SK-MEL-5 (cell line): ENCODE measurements at places on chromosomes 13 and 19.

DNA sequence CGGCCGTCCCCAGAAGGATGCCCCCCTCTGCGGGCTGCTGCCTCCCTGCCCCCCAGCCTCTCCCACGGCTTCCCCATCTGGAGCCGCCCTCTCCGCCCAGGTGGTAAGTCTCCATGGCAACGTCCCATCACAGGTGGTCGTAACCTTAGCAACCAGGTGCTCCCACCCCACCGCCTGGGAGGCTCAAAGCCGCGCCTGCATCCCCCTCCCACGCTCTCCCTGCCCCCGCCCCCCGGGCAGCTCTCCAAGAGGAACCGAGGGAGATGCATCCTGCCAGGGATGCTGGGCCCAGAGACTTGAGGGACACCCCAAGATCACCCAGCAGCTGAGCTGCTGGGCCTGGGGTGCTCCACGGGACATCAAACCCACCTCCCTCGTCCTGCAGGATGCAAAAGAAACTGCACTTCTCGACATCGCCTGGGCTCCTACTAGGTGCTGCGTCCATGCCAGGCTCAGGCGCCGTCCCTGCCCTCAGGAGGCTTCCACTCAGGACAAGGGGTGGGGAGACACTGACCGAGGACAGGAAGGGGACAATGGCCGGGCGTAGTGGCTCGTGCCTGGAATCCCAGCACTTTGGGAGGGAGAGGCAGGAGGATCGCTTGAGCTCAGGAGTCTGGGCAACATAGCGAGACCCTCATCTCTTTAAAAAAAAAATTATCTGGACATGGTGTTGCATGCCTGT is 5.0 kb upstream of the LINGO3 start:
- no peak for DNase-seq

DNA sequence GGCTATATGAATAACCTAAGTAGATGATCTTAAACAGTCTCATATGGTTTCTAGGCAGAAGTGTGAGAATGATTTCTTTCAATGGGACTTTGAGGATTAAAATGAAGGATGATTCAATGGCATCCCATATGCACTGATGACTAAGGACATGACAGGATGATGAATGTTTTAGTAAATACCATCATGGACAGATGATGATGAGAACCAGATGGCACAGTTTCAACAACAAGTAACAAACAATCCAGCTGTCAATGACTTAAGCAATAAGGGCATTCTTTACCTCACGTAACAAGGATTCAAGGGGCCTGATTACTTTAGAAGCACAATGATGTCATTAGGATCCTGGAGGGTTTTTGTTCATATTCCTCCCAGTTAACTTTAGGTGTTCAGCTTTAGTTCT is 2678.4 kb downstream of the PCDH9 start:
- DNase-seq = no peak

DNA sequence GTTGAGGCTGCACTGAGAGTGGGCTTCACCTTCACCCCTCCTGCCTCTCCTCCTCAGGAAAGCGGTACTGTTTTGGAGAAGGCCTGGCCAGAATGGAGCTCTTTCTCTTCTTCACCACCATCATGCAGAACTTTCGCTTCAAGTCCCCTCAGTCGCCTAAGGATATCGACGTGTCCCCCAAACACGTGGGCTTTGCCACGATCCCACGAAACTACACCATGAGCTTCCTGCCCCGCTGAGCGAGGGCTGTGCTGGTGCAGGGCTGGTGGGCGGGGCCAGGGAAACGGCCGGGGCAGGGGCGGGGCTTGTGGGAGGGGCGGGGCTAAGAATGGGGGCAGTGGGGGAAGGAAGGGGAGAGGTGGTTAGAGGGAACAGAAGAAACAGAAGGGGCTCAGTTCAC is 7.5 kb downstream of the CYP2A13 start:
- no peak for DNase-seq

- no peak for DNase-seq
Observed at GRCh38 chr13:50915565-50915964, 6.0 kb downstream of the RNASEH2B start.

DNA sequence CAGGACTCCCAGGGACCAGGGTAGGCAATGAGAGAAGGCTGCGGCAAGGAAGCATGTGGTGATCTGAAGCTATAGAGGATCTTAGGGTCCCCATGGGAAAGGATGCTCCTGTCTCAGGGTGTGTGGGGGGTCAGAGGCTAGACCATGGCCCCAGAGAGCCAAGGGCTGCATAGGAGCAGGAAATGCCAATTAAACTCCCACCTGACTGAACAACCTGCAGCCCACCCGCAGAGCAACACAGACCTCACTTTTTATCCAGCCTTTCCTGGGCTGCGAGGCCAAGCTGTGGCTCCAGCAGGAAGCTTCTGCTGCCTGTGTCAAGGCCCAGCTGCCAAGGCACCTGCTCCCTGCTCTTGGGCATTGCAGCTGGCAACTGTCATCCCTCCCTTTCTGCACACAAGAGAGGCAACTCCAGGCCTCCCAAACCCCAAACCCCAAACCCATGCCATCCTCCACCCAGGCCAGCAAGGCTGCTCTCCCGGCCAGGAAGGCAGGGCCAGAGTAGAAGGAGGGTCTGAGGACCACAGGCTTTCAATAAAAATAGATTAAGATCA is 290.1 kb downstream of the FOXO1 start:
- DNase-seq = no peak

- no peak for DNase-seq
Observed at GRCh38 chr19:47719047-47719859, 6.0 kb downstream of the EHD2 start.

DNA sequence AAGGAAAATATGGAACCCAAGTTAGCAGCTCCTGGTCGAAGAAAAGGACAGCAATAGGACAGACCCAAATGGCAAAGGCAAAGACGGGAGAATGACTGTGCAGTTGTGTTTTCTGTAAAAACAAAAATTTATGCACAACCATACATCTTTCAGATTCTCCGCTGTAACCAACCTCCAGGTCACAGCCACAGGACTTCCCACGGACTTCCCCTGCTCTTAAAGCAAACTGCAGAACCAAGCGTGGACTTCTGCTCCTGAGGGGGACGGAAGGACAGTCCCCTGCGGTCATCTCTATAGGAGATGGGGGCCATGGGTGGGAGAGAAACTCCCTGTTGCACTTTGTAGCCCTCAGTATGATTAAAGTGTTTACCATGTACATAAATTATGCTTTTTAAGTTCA is 2.5 kb downstream of the GRTP1 start:
- DNase-seq = no peak

DNA sequence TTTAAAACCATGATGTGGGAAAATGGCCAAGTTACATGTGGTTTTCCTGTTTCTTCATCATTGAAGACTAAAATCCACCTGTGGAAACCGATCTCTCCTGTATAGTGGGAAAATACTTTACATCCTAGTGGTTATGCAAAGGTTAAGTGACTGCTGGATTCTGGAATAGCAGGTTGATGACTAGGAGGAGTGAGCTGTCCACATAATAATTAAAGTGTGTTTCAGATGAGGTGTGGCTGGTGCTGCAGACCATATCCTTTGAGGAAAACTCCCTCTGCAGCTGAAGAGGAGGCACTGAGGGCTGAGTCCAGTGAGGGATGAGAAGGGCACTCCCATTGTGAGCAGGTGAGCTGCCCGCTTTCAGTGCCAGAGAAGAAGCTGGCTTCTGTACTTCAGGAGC is 43.2 kb downstream of the DCLK1 start:
- DNase-seq = no peak

GRCh38 chr13:44678197-44678596 is 102.1 kb upstream of the TSC22D1 start:
- DNase-seq = no peak

DNA sequence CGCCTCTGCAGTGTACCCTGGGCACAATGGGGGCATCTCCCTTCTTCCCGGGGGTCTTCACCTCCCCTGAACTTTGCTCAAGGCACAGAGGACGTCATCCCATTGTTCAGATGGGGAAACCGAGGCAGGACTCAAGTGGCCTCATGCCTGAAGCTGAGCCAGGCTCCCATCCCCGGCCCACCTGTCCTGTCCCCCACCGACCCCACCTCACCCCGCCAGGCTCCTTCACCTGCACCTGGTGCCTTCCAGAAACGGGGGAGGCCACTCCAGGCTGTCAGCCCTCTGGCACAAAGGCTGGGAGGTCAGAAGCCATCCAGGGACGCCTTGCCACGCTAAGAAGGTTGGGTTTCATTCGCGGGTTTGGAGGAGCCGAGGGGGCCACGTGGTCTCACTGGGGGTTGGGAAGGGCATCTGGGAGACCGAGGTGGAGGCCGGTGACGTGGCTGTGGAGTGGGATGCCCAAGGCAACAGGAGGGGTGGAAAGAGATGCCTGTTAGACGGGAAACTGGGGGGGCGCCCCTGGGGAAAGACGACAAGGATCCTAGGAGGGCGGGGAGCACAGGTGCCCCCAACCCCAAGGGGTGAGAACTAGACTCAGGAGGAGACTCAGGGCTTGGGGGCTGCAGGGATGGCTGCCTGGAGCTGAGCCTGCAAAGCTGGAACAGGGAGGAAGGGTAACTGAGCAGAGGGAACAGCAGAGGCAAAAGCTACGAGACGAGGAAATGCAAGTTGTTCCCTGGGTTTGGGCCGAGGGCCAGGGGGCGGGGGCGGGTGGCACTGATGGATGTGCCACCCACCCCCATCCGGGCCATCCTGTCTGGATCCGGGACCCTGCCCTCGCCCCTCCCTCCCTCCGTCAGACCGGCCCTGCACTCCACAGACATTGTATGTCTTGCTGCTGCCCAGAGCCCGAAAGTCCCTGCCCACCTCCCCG is 6.0 kb upstream of the TCF3 start:
- no peak for DNase-seq

- DNase-seq = no peak
Observed at GRCh38 chr13:71593566-71593965, 273.4 kb downstream of the DACH1 start.

DNA sequence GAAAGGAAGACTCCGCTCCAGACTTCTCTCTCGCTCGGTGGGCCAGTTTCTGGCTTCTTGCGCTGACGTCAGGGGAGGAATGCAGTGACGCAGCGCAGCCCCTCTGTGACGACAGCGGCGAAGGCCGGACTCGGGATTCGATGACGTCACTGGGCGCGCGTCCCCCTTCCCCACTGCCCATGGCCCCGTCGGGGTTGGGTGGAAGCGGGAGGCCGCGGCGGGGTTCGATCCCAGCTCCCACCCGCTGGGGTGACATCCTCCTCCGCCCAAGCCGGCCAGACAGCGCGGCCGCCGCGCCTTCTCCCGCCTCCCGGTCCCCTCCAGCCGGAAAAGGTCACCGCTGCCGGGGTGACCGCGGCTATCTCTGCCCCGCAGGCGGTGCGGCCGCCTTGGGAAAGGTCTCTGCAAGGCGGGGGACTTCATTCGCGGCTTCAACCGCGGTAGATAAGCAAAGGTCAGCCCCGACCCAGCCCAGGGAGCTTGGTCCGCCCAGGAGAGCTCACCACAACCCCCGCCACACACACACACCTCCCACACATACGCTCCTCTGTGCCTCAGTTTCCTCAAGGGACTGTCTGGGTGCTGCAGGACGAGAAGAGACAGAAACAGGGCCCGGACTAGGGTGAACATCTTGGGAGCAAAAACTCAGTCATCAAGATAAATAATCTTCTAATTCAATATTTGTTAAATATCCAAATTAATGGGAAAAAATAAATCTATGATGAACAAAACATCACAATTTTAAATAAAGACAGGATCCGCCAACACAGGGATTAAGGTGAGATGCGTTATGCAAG is 844 bp upstream of the RFX1 start:
- no peak for DNase-seq

- DNase-seq = no peak
Observed at GRCh38 chr13:113971471-113972231, 2.2 kb downstream of the C13orf46 start.

- no peak for DNase-seq
Observed at GRCh38 chr19:55579766-55580621, 654 bp downstream of the ZNF579 start.

DNA sequence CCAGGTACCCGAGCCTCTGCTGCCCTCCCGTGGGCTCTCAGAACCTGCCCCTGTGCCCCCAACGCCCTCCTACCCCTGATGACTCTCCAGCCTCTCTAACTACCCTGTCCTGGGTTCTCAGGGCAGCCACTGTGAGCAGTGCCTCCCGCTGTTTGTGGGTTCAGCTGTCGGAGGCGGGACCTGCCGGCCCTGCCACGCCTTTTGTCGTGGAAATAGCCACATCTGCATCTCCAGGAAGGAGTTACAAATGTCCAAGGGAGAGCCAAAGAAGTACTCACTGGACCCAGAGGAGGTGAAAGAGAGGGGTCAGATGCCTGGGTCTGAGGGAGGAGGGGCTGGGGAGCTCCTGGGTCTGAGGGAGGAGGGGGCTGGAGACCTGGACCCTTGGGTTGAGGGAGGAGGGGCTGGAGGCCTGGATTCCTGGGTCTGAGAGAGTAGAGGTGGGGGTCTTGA is 20.0 kb downstream of the CNFN start:
- DNase-seq = no peak

DNA sequence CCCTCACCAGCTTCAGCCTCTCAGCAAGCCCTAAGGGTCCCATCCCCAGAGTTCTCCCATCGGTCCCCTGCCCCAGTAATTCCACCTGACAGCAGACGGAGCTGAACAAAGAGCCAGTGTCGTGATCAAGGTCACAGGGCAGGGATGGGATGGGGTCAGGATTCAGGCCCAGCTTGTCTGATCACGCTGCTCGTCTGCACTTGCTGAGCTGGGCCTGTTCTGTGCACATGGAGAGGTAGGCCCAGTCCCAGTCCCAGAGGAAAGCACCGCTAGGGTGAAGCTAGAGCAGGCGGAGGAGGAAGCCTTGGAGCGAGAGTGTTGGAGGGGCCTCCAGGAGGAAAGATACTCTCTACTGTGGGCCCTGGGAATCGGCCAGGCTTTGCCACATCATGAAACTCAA is 7.1 kb upstream of the RBM42 start:
- DNase-seq = no peak

GRCh38 chr19:7506385-7507328 is 9.2 kb upstream of the ZNF358 start:
- peak; percentile 91 for DNase-seq

GRCh38 chr13:71877256-71877653 is 10.3 kb upstream of the DACH1 start:
- no peak for DNase-seq

DNA sequence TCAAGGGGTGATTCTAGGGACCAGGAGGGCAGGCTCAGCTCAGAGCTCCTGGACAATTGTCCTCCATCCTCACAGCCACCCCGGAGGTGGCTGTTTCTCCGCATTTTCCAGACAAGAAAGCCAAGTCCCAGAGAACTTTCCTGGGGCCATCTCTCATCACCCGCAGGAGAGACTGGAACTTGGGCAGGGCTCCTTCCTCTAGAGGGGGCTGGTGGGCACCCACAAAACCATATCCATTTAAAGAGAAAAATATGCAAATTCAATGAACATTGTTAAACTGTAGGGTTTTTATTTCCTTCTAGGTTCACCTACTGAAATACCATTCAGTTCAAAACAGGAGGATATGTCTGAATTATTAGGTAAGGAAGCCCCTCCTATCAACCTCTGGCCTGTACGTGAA is 16.6 kb downstream of the SPACA7 start:
- no peak for DNase-seq

- DNase-seq = no peak
Observed at GRCh38 chr19:36572593-36573019, 486 bp downstream of the ZNF529 start.

- peak; percentile 75 for DNase-seq
Observed at GRCh38 chr13:75687150-75687763, 51.1 kb downstream of the LMO7 start.

GRCh38 chr13:93794197-93794885 is 567.7 kb downstream of the GPC6 start:
- no peak for DNase-seq
